DMS79 treated with DMSO at 0.1 percent for 48 hours (cell line): ENCODE measurements at places on chromosomes 3 and 15.

GRCh38 chr3:190108804-190109203 is 11.9 kb downstream of the P3H2 start:
- DNase-seq: no peak

DNA sequence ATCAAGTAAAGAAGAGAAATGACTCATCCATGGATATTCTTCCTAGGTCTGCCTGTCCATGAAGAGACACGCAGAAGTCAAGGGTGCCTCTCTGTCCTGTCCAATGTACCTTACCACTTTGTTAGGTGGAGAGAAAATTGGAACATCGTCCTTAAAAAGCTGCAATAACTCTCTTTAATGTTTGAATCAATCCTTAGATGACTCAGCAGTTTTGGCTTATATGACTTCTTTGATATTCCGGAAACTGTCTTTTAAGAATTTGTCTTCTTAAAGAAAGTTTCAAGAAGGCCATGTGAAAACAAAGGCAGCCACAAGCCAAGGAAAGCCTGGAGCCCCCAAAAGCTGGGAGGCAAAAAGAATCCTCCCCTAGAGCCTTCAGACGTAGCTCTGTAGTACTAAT is 49.2 kb downstream of the MRPL3 start:
- DNase-seq: no peak

DNA sequence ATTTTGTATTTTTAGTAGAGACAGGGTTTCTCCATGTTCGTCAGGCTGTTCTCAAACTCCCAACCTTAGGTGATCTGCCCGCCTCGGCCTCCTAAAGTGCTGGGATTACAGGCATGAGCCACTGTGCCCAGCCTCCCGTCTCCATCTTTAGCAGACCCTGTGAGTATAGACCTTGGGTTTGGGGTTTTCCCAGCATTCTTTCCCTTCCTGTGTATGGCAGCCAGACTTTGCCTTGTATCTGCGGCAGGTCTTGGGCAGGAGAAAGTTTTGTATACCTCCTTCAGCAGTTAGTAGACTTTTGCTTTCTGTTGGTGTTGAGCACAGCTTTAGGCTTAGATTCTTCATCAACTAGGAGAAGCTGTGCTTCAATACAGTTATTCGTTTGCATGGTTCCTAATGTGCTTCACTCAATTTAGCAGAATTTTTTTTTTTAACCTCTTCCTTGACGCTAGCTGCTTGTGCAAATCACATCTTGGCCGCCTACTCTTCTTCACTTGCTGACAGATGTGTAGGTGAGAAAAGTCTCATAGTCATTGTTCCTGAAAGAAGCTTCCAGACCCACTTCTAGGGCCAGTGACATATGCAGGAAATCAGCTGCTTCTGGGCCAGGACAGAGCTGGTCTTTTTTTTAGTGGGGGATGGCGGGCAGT is 38.4 kb downstream of the MAP2K1 start:
- DNase-seq: no peak

- DNase-seq: no peak
Observed at GRCh38 chr3:129435367-129435766, 4.4 kb downstream of the MBD4 start.

GRCh38 chr3:45596290-45596791 is 1.8 kb downstream of the LIMD1 start:
- no peak for DNase-seq

DNA sequence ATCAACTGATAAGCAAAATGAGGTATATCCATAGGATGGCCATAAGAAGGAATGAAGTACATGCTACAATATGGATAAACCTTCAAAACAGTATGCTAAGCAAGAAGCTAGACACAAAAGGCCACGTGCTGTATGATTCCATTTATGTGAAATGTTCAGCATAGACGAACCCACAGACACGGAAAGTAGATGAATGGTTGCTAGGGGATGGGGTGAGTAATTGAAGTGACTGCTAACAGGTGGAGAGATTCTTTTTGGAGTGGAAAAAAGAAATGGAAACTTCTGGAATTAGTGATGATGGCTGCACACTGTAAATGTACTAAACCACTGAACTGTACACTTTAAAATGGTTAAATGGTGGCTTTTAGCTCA is 630 bp upstream of the EFCAB12 start:
- DNase-seq: peak; percentile 65

DNA sequence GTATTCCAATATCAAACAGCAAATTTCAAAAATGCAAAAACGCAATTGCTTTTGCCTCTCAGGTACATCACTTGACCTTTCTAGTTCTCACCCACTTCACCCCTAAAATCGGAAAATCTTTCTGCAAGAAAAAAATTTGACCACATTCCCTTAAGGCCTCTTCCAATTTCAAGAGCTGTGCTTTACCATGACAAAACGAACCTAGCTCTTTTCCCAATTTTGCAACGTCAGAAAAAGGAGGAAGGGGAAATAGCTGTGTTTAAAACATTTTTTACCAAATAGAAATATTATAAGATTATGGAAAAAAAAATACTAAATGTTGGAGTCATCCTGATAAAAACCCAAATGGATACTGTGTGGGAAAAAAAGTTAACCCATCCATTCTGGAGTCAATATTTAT is 1.1 kb upstream of the NR2C2 start:
- no peak for DNase-seq

GRCh38 chr3:44954962-44955361 is 21.0 kb downstream of the ZDHHC3 start:
- DNase-seq: no peak
